ENCODE measurements at places on chromosomes 1 and 21.

DNA sequence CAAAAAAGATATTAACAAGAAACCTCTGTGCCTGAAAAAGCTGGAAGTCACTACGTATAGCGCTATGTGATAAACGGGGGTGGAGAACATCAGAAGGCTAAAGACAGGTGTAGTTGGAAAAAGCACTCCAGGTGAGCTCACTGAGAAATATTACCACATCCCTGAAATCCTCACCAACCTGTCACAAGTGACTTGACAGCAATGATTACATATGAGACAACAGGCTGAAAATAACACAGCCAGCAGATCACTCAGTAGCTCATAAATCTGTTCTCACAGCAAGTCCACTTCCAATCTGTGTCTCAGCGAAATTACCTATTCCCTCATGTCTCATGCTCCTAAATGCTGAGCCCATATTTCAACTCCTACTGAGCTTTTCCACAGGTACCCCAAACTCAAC is 120.5 kb downstream of the UBR4 start:
- no peak for DNase-seq

GRCh38 chr1:153538315-153538821 is 2.4 kb downstream of the S100A5 start:
- DNase-seq: no peak

DNA sequence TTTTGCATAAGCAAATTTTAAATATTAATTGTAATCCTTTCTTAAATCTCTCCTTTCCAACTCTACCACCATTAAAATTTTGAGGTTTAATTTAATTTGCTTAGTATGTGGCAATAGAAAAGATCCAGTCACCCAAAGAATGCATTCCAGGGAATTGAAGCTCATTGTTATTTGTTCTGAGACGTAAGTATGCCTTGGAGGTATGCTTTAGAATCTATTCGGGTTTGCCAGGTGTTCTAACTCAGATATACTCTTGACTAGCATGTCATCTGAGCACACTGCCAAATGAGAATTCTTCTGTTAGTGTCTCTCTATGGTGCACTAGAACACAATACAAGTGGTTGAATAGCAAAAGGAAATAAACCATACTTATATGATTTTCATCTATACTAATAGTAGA is 813.6 kb upstream of the ADGRL2 start:
- no peak for DNase-seq

GRCh38 chr1:3732434-3733093 is 19.7 kb upstream of the CCDC27 start:
- DNase-seq: no peak

DNA sequence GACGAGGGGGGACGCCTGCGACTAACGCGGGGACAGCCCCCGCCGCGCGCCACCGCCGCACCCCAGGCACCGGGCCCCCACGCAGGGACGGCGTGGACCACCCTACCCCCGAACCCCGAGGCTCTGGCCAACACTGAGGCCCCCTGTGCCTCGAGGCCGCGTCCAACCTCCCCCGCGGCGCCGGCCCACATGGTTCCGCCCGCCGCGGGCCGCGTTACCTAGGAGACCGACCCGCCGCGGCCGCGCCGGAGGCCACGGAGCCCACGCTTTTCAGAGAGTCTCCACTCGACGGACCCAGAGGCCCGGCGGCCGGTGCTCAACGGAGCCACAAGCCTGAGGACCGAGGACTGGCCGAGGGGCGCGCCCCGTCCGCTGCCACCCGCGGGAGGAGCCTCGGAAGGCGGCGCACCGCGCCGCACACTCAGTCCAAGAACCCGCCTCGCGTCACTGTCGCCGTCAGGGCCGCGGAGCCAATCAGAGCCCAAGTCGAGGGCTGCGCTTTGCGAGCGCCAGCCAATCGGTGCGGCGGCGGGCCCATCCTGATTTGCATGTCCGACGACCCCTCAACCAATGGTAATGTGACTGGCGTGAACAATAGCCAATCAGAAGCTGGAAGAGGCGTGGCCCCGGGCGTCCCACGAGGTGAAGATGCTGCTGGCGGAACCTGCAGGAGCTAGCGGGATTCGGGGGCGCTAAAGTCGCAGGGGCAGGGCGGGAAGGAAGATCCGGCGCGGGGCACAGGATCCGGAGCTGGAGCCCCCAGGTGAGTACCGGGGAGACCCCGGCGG is at the start of gene NPHP4:
Gene NPHP4 (minus strand): TSS at position 400 of the 788 bp plus-strand sequence. CDS start 6,136 bp downstream, outside the sequence.
- DNase-seq: peak; percentile 100

- DNase-seq: no peak
Measured at GRCh38 chr1:21331752-21332478, 41.7 kb upstream of the ECE1 start.

DNA sequence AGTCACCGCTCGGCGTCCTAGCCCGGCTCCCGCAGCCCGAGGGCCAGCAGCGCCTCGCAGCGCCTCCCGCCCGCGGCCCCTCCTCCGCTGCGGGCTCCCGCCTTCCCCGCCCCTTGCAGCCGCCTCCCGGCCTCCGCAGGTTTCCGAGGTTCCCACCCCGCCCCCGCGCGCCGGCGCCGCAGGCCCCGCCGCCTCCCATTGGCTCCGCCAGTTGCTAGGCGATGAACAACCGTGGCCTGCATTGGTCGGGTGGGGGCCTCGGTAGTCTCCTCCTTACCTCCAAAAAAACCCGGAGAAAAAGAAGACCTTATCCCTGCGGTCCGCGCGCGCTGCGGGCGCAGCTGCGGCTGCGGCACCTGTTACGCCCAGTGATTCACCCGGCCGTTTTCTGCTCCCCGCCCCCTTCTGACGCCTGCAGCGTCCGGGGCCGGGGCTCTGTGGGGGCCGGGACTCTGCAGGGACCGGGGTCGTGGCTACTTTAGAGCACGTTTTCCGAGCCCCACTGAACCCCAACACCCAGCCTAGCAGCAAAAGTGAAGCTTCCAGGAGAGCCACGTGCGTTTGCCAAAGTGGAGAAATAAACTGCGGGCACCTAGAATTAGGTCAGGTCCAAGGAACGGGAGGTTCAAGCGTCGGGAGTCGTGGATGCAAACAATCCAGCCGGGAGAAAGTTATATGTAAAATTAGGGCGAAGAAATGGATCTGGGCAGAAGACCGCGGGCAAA is at the start of gene SSX2IP:
Gene SSX2IP (minus strand): TSS at position 65 of the 725 bp plus-strand sequence. CDS start 19,242 bp downstream, outside the sequence.
- peak; percentile 93 for DNase-seq

DNA sequence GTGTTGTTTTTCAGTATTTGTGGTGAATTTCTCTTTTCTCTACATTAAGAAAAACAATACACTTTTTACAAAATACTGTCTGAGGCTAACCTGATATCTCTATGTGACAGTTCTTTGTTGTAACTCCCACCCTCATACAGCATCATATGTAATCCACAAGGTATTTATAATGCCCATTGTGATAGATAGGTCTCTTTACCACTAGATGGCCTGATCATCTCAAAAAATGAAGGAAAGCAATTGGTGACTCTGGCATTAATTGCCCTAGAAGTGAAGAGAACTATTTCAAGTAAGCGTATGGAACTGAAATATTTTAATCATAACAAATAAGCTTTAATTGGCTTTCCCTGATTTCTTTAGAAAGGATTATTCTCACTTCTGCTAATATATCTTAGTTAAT is 36.2 kb upstream of the HFM1 start:
- DNase-seq: no peak

GRCh38 chr1:201267481-201268229 is 15.7 kb upstream of the PKP1 start:
- no peak for DNase-seq

DNA sequence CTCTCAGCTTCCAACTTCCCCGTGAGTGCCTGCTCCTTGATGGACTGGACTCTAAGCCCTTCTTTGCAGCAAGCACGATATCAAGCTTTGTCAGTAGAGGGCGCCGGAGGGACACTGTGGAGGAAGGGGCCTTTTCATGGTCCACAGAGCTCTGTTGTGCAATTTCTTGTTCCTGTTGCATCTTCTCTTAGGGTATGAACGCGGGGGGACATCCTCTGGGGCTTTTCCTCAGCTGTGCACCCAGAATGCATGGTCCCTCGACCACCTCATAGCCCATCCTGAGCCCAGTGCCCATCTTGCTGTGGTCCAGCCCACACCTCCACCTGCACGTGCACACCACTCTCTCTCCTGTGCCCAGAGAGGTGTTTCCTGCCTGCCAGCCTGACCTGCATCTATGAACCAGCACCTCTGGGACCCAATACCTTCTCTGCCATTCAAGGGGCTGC is 556.8 kb downstream of the PTPRU start:
- DNase-seq: peak; percentile 82

DNA sequence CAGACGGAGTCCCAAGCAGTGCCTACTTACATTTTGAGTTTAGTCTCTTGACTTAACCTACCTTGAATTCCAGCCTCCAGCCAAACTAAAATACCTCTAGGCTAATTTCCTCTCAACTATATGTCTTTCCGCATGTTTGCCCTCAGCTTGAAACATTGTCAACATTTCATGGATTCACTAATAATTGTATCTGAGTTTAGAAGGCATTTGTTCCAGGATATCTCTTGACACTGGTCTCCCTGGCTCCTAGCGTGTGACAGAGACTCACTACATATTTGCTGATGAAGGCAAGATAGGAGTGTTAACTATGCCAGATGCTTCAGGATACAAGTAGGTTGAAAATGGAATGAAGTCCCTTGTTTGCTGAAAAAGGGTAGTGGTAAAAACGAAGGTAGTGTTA is 136.1 kb downstream of the GREM2 start:
- no peak for DNase-seq

DNA sequence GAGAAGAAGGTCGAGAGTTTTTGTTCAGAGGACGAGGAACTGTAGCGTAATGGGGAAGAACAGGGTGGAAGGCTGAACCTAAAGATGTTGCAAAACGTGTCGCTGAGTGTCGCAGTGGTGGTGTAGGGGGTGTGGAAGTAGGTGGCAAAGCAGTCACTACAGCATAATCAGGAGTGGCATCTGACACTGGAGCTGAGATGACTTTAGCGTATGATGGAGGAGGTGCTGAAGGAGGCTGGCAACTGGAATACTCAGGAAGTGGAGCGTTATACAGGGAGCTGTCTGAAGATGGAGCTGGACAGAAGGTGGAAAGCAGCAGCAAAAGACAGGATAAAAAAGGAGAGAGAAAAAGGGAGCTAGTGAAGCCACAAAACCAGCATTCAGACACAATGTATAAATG is 89.9 kb upstream of the LBR start:
- DNase-seq: no peak

GRCh38 chr1:21126324-21126723 is 50.4 kb downstream of the EIF4G3 start:
- no peak for DNase-seq

DNA sequence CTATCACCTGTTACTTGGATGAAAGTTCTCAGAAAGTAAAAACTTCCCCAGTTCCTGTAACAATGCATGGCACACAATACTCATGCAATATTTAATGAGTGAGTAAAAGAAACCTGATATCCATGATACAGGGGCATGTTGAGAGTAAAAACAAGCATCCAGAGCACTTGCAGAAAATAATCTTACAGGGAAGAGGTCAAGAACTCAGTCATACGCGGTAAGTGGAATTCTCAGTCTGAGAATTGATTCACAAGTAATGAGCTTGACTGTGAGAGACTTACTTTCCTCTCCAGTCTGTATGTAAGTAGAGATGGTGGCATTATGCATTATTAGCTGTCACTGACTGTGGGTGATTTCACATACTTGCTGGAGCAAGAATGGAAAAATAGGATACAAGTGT is 976.9 kb downstream of the BRINP3 start:
- no peak for DNase-seq

DNA sequence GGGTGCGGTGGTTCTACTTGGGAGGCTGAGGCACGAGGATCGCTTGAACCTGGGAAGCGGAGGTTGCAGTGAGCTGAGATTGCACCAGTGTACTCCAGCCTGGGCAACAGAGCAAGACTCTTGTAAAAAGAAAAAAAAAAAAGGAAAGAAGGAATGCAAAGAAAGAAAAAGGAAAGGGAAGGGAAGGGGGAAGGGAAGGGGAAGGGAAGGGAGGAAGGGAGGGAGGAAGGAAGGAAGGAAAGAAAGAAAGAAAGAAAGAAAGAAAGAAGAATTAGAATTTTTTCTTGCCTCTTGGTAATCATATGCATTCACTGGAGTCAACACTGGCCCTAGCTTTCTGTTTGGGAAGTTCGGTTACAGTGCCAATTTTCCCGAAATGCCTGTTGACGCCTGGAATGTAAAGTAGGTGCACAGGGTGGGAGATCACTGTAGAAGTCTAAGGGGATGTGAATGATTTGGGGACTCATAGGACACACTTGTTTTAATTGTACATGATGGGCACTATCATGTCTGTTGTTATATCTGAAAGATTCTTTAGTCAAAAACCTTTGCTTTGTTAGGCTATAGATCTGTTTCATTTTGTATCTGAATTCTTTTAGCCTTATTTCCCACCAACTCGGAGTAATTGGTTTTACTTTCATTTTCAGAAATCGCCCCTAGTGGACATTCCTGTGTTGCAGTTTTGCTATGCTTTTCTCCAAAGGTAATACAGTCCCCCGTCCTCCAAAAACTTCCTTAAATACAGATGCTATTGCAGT is 59.8 kb upstream of the MORC3 start:
- peak; percentile 78 for DNase-seq

DNA sequence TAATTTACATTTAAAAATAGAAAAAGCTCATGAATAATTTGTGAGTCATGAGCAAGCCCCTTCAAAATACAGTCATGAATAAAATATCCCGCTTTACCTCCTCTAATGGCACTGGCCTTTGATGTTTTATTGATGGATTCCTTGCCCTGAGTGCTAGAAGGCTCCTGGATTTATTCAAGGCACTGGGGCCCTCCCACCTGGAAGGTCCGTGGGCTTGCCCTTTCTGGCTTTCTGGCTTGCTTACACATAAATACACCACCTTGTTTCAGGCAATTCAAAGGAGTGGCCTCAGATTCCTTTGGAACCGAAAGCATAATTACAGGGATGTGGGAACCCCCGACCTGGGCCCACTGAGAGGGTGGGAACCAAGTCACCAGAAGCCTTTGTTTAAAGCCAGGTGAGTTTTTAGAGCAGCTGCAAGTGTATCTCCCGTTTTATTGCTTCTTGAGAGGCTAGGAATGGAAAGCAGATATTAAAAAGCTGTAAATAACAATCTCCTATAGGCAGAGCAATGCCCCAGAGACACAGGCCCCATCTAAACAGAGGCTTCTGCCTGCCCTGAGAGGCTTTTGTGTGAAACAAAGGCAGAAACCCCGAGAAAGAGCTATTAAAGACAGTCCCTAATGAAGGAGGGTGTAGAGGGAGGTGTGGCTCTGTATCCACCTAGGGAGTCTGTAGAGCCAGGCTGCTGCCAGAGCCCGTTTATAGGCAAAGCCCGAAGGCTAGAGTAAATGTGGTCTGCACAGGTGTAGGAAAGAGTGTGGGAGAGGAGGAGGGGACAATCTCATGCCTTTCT is 126.4 kb downstream of the FAM78B start:
- no peak for DNase-seq

- no peak for DNase-seq
Measured at GRCh38 chr1:170356585-170356984, 175.4 kb upstream of the GORAB start.

All from renal cortex interstitium (tissue), 15 donors.